ENCODE measurements at places on chromosomes 12 and 14. TPM values are rescaled to one million over a fixed set of nuclear protein-coding genes. Genes with fewer than 3 reads are reported as not detected.

ACOT4 gene
- 1.4 TPM for total RNA-seq

IL23A gene
- not detected for total RNA-seq

GRCh38 chr12:47054659-47055058 is 24.8 kb upstream of the PCED1B start:
- no peaks in the 10 kb centered on the region for H3K36me3 ChIP-seq
- no peak overlapping the region for H3K4me3 ChIP-seq
- no peaks in the 10 kb centered on the region for H3K27me3 ChIP-seq
- no peak for DNase-seq
- no peak overlapping the region for H3K27ac ChIP-seq

GRCh38 chr12:111503116-111503515 is 96.0 kb downstream of the ATXN2 start:
- H3K27me3 ChIP-seq, result no peaks in the 10 kb centered on the region
- H3K4me1 ChIP-seq, result no peaks in the 10 kb centered on the region
- no peak for DNase-seq
- H3K4me3 ChIP-seq, result no peak overlapping the region

- no peak for DNase-seq
- H3K4me3 ChIP-seq, result no peak overlapping the region
- no peaks in the 10 kb centered on the region for H3K27me3 ChIP-seq
- no peaks in the 10 kb centered on the region for H3K4me1 ChIP-seq
Observed at GRCh38 chr14:90296641-90297040, 35.1 kb downstream of the NRDE2 start.

GRCh38 chr12:119500209-119500608 is 93.4 kb upstream of the TMEM233 start:
- no peaks in the 10 kb centered on the region for H3K4me1 ChIP-seq
- H3K27me3 ChIP-seq, result no peaks in the 10 kb centered on the region
- no peak overlapping the region for H3K4me3 ChIP-seq
- H3K27ac ChIP-seq, result no peak overlapping the region
